ENCODE measurements at places on chromosomes 1 and 21. TPM values are rescaled to one million over a fixed set of nuclear protein-coding genes. Genes with fewer than 3 reads are reported as not detected.

KIF14 gene
- 0.64 TPM for total RNA-seq

DDR2 gene
- 238 TPM for total RNA-seq

FGGY gene
- 50.3 TPM for total RNA-seq

CASQ2 gene
- total RNA-seq: 2.6 TPM

RBM11 gene
- 5.6 TPM for total RNA-seq

SLC26A9 gene
- not detected for total RNA-seq

ARHGEF11 gene
- total RNA-seq: 31.1 TPM

XKR8 gene
- 4.2 TPM for total RNA-seq

CD1D gene
- total RNA-seq: 1.8 TPM

TMEM82 gene
- not detected for total RNA-seq

NDUFS2 gene
- total RNA-seq: 129 TPM

CYP4A11 gene
- total RNA-seq: 0.48 TPM

SSX2IP gene
- total RNA-seq: 11.0 TPM

LCE1D gene
- not detected for total RNA-seq

NBPF3 gene
- total RNA-seq: 13.8 TPM

SLC6A17 gene
- total RNA-seq: under 0.01 TPM

KCNJ15 gene
- 6.9 TPM for total RNA-seq

C1orf94 gene
- not detected for total RNA-seq

CFHR4 gene
- total RNA-seq: not detected

AKNAD1 gene
- 2.9 TPM for total RNA-seq

KCNK2 gene
- total RNA-seq: 12.1 TPM

LRRC7 gene
- not detected for total RNA-seq

BTBD19 gene
- 6.9 TPM for total RNA-seq

FHAD1 gene
- 2.3 TPM for total RNA-seq

AK5 gene
- total RNA-seq: 30.8 TPM

CRP gene
- total RNA-seq: 0.48 TPM

TSPAN1 gene
- 8.9 TPM for total RNA-seq

MEX3A gene
- total RNA-seq: 1.3 TPM

ANKRD65 gene
- 12.2 TPM for total RNA-seq

SYTL1 gene
- total RNA-seq: 0.96 TPM

S100A9 gene
- total RNA-seq: 90.3 TPM

OLIG2 gene
- not detected for total RNA-seq

SPAG17 gene
- 1.3 TPM for total RNA-seq

RAB4A gene
- 47.8 TPM for total RNA-seq

PPFIA4 gene
- total RNA-seq: 5.6 TPM

FAAP20 gene
- total RNA-seq: 29.9 TPM

C1orf74 gene
- total RNA-seq: 2.0 TPM

KRTAP19-1 gene
- not detected for total RNA-seq
